ENCODE measurements at places on chromosomes 2 and 18. TPM values are rescaled to one million over a fixed set of nuclear protein-coding genes. Genes with fewer than 3 reads are reported as not detected.

The SIX3 gene
- total RNA-seq: 0.25 TPM

The MAT2A gene
- 403 TPM for total RNA-seq

The ASB18 gene
- total RNA-seq: not detected

The VRK2 gene
- total RNA-seq: 20.5 TPM

The SLC4A3 gene
- 0.14 TPM for total RNA-seq

The DYNAP gene
- total RNA-seq: not detected

The USP40 gene
- 11.0 TPM for total RNA-seq

The IL36A gene
- total RNA-seq: 0.34 TPM

The TRABD2A gene
- 67.9 TPM for total RNA-seq

The PSME4 gene
- total RNA-seq: 52.0 TPM

The OBSL1 gene
- total RNA-seq: 0.37 TPM

The CD226 gene
- 85.3 TPM for total RNA-seq

The CTAGE1 gene
- not detected for total RNA-seq

The CFAP53 gene
- 0.51 TPM for total RNA-seq

The PPP1R1C gene
- total RNA-seq: not detected

The NAT8 gene
- not detected for total RNA-seq

The BOLL gene
- total RNA-seq: not detected

The SPATA3 gene
- not detected for total RNA-seq

The LYG2 gene
- total RNA-seq: not detected

The KRCC1 gene
- total RNA-seq: 17.5 TPM

The AFF3 gene
- total RNA-seq: 1.4 TPM

The APOB gene
- not detected for total RNA-seq

The LOXHD1 gene
- not detected for total RNA-seq

The ATG4B gene
- 117 TPM for total RNA-seq

The ITGB1BP1 gene
- 118 TPM for total RNA-seq

The RFTN2 gene
- not detected for total RNA-seq

The GPR45 gene
- not detected for total RNA-seq

The CYS1 gene
- total RNA-seq: 0.78 TPM

The VAMP8 gene
- total RNA-seq: 99.7 TPM

Measured in activated T-helper 2 cell treated with anti-CD3 and anti-CD28 coated beads, Interferon-gamma antibody, Interleukin-2, Interleukin-4, amounts not matched to agents 10 μg/mL and 5 μg/mL and 100 μg/mL, durations not matched to agents 14 hours and 24 hours and 36 hours (primary cell).